ENCODE measurements at places on chromosomes 16 and 17. TPM values are rescaled to one million over a fixed set of nuclear protein-coding genes. Genes with fewer than 3 reads are reported as not detected.

The QRICH2 gene
- 3.4 TPM for total RNA-seq

The KCTD11 gene
- 12.4 TPM for total RNA-seq

DNA sequence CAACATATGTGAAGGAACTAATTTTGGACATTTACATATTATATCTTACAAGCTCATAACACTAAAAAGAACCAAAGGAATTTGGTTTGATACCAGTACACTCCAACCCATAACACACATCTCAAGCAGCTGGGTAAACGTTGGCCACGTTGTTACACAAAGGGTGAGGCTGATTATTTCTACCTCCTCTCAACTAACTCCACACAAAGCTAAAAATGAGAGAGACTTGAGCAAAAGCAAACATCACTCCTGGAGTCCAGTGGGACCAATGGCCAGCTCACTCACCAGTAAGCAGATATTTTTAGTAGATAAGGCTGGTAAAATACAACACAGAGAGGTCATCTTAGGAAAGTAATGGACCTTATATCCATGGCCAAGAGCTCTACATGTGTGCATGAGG lies 207.6 kb downstream of the MRTFB start:
- DNase-seq, result no peak

The PLA2G10 gene
- not detected for total RNA-seq

The ICAM2 gene
- total RNA-seq, result 36.0 TPM

DNA sequence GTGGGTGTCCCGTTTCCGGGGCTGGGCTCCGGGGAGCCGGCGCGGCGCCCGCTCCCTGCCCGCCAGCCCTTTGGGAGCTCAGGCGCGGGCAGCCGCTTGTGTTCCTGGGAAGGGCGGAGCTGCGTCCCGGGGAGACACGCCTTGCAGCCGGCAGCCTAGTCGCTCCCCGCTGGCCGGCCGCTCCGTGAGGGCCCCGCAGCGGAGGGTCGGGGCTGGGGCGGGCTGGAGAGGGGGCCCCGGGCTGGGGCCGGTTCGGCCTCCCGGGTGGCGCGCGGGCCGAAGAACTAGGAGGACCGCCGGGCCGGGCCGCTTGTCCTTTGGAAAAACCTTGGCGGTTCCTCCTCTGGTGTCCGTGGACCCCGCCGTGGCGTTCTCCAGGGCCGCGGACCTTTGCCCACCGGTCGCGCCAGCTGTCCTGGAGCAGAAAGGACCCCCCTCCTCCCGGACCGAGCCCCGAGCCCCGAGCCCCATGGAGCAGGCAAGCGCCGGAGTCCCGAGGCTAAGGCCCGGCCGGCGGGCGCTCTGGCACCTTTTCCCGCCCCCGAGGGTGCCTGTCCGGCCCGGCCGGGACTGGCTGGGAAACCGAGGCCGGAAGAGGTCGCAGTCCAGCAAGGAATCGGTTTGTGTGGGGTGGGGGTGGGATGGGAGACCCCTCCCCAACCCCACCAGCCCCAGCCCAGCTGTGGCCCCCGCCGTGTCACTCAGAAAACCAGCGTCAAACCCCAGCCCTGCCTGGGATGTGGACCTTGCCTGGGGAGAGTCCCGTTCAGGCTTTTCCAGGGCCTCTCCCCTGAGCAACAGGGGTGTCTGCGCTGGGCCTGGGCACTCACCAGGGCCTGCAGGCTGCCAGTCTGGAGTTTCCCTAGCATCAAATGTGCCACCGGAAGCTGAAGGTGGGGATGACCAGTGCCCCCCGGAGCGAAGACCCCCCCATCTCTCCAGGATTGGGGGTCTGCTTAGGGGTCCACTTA lies 6.8 kb upstream of the TBC1D3B start:
- peak; percentile 80 for DNase-seq

DNA sequence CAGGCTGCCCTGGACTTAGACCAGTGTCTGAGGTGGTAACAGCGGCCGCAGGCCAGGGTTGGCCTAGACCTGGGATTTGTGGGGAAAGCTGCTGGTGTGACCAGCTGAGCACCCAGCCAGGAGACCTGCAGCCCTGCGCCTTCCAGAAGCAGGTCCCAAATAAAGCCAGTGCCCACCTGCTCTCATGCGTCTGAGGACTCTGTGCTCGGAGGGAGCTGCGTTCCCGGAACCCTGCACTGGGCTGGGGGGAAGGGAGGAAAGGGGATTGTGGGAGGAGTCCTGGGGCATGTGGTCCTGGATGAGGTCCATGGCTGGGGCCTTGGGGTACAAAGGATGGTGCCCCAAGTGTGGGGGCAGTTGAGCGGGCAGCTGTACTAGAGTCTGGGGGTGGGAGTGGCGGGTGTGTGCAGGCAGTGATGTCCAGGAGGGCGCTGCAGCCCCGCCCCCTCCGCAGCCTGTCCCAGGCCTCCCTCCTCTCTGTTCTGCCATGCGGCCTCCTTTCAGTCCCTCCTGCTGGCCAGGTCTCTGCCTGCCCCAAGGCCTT lies 1.8 kb upstream of the NECAB2 start:
- DNase-seq, result no peak

GRCh38 chr17:50397919-50398285 lies 579 bp upstream of the LRRC59 start:
- DNase-seq, result no peak

- no peak for DNase-seq
Observed at GRCh38 chr17:7803981-7804380, 30.0 kb upstream of the KDM6B start.

DNA sequence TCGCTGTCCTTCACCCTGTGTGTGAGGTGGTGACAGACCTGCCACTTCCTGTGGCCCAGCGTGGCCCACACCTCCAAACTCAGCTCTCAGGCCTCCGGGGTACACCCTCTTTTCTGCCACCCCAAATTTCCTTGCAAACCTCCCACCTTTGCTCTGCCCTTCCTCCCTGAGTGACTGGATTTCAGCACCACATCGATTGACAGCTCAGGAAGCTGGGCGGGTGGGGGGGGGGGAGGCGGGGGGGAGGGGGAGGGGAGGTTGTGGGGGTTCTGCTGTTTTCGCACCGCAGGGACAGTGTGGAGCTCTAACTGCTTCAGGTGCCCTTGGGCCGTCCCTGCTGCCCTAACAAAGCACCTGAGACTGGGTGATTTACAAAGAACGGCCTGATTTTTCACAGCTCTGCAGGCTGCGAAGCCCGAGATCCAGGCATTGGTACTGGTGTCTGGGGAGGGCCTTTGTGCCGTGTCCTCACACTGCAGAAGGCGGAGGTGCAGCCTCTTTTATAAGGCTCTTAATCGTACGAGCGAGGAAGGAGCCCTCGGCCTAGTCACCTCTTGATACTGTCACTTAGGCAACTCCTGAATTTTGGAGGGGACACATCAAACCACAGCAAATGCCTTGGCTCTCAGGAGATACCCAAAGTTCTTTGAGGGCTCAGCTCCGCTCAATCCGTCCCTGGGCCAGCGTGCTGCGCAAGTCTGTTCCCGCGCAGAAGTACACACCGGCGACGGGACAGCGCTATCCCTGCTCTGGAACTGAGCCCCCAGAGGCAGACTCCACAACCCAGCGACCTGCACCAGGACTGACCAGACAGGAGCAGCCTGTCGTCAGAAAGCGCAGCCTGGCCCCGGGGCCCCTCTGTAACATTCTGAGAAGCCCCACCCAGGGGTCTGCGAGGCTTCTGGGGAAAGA lies 3.6 kb downstream of the NDUFAF8 start:
- DNase-seq, result no peak

All from aorta (tissue), 5 donors.